Right renal pelvis (tissue), 4 donors: ENCODE measurements at places on chromosomes 5 and 9. TPM values are rescaled to one million over a fixed set of nuclear protein-coding genes. Genes with fewer than 3 reads are reported as not detected.

DNA sequence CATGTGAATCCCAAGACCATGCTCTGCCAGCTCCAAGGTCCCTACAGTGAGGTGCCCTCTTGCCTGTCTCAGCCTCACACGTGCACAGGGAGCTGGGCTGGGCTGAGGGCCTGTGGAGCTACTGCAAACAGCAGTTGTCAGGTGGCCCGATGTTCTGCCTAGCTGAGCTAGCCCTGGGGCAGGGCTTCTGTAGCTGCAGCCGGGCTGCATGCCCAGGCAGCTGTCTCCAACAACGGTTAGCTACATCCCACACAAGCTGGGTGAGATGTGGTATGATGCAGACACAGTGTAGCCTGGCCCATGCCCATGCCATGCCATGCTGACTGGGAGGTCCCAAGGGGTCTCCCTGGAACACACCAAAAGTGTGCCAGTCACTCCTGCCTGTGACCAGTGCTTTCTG, 62.0 kb downstream of the MACROH2A1 start:
- DNase-seq: no peak

Gene RNF145
- 108 TPM for polyA plus RNA-seq

Gene IGFBPL1
- 1.4 TPM for polyA plus RNA-seq

GRCh38 chr5:116576053-116576713, 1.6 kb upstream of the SEMA6A start:
- peak; percentile 73 for DNase-seq

Gene OGN
- 72.1 TPM for polyA plus RNA-seq

DNA sequence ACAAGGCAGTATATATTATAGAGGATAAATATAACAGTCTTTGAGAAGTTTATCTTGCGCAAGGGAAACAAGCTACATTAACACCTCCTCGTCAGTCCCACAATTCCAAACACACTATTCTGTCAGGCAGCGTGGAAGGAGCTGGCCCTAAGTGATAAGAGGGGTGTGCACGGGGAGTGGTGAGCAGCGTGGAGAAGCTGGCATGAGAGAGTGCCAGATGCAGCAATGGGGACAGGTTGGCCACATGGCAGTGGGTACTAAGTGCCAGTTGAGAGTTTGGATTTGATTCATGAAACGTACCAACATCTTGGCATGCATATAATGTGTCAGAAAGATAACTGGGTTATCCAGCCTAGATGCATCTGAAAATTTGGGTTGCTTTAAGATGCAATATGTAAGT, 460.2 kb downstream of the ICE1 start:
- DNase-seq: no peak

Gene ESM1
- polyA plus RNA-seq: 14.3 TPM

DNA sequence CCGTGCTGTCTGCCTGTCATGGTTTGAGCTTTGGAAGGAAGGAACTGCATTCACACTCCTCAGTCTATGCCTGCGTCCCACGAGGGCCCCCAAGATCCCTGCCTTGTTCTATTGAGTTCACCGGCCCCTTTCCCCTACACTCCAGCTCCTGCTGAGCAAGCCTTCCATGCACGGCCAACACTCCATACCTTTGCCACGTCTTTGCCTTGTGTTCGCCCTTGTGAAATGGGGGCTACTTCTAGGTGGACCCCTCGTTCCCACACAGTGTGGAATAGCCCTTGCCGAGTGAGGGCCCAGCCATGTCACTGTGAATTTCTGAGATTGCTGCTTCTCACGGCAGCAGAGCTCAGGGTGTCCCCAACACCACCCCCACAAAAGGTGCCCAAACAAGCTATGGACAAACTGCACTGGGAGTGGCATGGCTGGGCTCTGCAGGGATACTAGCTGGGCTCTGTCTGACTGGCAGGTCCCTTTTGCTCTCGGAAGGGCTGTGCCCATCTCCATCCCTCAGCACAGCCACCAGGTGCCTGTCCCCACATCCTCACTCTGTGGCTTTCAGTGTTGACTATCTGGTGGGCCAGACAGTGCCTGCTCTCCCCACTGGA, 67.9 kb upstream of the ADAMTS2 start:
- no peak for DNase-seq

DNA sequence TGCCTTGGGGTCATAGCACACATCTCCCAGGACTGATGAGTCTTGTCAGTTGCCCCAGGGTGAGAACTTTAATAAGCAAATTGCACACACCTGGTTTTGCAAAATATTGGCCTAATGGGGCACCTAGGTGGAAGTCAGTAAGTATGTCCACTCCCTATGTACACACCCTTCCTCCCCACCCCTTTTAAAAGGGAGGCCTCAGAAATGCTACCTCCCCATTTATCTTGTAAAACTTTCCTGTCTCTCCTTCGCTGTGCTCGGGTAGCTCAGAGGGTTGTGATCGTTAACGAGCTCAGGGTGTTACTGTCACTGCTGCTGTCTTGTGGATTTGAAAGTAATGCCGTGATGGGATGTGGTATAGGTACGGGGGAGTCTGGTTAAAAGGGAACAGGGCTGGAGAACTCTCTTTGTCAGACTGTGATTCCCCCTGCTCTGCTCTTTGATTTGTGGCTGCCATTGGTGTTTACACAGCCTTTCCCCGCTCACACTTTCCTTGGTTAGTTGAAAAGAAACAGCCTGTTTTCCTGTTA, 26.2 kb downstream of the ZNF462 start:
- no peak for DNase-seq

- DNase-seq: no peak
These were observed 378.8 kb upstream of the ZNF608 start for GRCh38 chr5:125125031-125125823.

Gene ARSI
- 3.3 TPM for polyA plus RNA-seq

DNA sequence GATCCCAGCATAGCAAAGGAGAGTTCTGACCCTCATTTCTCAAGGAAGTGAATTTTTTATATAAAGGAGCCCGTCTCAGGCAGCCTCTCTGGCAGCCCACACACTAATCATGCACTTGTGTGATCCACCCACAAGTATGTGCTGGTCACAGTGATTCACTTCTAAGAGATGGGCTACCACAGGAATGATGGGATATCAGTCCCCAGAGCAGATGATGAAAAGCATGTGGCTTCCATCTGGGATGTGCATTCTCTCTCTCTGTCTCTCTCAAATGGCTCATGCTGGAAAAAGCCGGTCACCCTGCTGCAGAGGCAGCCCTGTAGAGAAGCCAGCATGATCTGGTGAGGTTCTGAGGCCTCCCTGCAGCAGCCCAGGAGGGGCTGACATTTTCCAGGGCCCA, 74.2 kb upstream of the ADCY2 start:
- no peak for DNase-seq

Gene HTR1A
- not detected for polyA plus RNA-seq

GRCh38 chr5:65620021-65620420, 4.1 kb downstream of the TRIM23 start:
- DNase-seq: no peak

DNA sequence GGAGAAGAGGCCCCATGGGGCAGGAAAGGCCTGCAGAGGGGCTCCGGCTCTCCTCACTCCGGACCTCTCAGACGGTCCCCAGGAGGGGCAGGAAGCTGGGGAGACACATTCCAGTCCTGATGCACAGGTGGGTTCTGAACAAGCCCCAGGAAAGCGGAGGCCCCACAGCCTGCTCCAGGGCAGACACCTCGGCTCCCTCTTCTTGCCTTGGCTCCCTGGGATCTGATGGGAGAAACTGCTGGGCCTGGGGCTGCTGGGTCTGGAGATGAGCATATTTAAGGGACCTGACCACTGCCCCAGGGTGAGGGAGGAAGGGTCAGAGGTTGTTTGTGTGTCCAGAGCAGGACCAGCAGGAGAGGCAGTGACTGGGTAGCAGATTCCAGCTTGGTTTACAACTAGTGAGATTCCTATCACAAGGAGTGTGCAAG, 1.2 kb downstream of the CORO2A start:
- no peak for DNase-seq

Gene C9orf153
- polyA plus RNA-seq: not detected

DNA sequence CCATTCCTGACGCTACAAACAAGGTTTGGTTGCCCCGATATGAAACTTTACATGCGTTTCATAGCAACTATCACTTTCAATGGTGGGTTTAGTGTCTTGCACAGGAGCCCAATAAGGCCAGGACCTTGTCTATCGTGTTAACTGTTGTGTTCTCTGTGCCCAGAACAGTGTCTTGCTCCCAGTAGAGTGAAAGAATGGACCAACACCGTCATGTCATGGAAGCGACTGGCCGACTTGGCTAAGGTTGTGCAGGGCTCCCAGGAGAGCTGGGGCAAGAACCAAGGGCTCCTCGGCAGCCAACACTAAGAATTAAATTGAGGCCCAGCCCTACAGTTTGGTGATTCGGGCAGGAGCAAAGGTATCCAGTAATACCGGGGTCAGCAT, 498 bp upstream of the ARHGEF37 start:
- no peak for DNase-seq

DNA sequence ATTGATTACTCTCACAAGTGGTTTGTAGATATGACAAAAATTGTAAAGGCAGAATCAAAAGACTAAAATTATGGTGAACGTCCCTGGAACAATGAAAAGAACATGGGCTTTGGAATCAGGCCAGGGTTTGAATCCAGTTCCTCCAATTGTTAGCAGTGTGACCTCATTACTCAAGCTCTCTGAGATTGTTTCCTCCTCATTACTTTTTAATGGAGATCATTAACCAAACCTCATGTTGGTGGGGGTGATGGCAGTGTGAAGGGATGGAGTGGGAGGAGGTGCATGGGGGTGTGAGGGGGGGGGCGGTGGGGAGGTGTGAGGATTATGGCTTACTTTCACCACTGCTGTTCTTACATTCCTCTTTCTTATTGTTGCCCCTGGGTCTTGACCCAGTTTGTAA, 44.1 kb upstream of the FOXE1 start:
- DNase-seq: no peak

- no peak for DNase-seq
These were observed 68.6 kb downstream of the SH3PXD2B start for GRCh38 chr5:172385707-172386106.

- DNase-seq: no peak
These were observed 108.3 kb downstream of the FAM174A start for GRCh38 chr5:100643473-100643872.

Gene SLCO6A1
- not detected for polyA plus RNA-seq

GRCh38 chr5:67971223-67971830, 244.2 kb upstream of the PIK3R1 start:
- DNase-seq: no peak

- no peak for DNase-seq
These were observed 55.6 kb downstream of the ARHGEF37 start for GRCh38 chr5:149636861-149637246.

DNA sequence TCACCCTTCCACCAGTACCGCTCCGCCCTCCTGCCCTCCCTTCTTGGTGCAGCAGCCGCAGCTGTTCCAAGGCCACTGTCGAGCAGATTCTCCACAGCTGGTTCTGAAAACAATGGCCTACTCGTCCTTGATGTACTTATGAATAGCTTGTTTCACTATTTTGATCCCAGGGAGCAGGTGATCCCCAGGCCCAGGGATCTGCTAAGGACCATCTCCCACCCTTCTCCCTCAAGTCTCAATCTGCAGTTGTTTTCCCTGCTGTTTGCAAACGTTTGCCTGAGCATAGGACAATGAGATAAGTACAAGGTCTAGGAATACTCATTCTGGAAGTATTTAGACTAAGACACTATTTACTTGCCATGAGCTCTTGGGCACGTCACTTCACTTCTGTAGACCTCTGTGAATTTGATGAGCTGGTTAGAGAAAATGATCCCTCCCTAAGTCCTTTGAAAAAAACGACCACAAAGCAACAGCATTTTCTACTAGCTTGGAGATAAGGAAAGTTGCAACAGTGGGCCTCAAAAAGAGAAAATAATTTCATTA, 1.8 kb downstream of the LURAP1L start:
- peak; percentile 30 for DNase-seq

GRCh38 chr9:36818242-36818938, 215.7 kb downstream of the PAX5 start:
- DNase-seq: no peak

Gene TLX3
- polyA plus RNA-seq: 0.10 TPM

- no peak for DNase-seq
These were observed 21.9 kb downstream of the CSF2 start for GRCh38 chr5:132095424-132095972.

Gene CBY3
- 0.42 TPM for polyA plus RNA-seq

GRCh38 chr5:59786334-59786805, 107.2 kb downstream of the PDE4D start:
- no peak for DNase-seq

DNA sequence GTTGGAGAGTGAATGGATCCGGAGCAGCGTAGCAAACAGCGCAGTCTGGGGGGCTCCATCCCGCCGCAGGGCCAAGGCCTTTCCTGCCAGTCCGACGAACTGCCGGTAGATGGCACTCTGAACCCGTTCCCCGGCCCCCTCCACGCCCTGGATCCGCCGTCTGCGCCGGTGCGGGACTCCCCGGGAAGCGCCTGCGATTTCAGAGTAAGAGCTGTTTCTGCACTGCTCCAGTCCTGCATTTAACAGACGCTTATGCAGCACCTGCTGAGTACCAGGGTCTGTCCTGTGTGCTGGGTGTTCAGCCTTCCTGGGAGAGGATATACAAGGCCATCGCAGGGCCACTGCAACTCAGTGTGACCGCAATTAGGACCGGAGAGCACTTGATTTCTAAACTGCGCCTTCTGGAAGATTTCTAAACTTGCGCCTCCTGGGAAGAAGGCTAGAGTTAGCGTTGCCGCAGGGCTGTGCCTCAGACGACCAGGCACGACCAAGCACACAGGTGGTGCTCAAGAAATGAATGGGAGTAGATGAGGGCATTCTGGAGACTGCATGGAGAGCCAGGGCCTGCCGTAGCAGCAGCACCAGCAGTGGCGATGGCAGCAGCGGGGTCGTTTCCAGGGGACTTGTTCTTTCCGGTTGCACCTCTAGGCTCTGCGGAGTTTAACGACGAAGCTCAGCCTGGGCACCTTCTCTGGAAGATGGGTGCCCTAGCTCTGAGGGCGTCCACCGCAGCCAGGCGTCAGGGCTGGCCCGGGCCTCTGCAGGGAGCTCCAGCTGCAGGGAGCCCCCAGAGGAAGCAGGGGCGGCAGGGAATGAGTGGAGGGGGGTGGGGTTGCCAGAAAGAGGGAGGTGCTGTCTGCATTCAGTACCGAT, 14.3 kb upstream of the TIFAB start:
- DNase-seq: no peak

GRCh38 chr5:82537687-82538306, 259.6 kb upstream of the RPS23 start:
- DNase-seq: no peak

GRCh38 chr5:135393691-135394090, 5.3 kb downstream of the MACROH2A1 start:
- no peak for DNase-seq
